SJSA1 (cell line): ENCODE measurements at places on chromosomes 1 and 21. TPM values are rescaled to one million over a fixed set of nuclear protein-coding genes. Genes with fewer than 3 reads are reported as not detected.

The THRAP3 gene
- 61.6 and 66.1 TPM in 2 replicates for total RNA-seq

GRCh38 chr1:88883156-88883555, 8.2 kb downstream of the GTF2B start:
- no peak for DNase-seq

The NHLH1 gene
- 0.11 TPM in 1 of 2 replicates, not detected in the other for total RNA-seq

GRCh38 chr1:234500269-234500668, 21.3 kb upstream of the TARBP1 start:
- DNase-seq, result no peak

The ZMYND12 gene
- total RNA-seq, result not detected in 2 replicates
